ENCODE measurements at places on chromosomes 3 and 15. TPM values are rescaled to one million over a fixed set of nuclear protein-coding genes. Genes with fewer than 3 reads are reported as not detected.

IL17RE gene
- 4.3 TPM for total RNA-seq

RAD51 gene
- 20.3 TPM for total RNA-seq

CCR8 gene
- not detected for total RNA-seq

SYNM gene
- total RNA-seq, result 3.5 TPM

RCCD1 gene
- 17.1 TPM for total RNA-seq

KCTD6 gene
- total RNA-seq, result 22.8 TPM

GPR62 gene
- total RNA-seq, result 0.38 TPM

NUDT16 gene
- 14.6 TPM for total RNA-seq

WDR49 gene
- 0.08 TPM for total RNA-seq

COL8A1 gene
- total RNA-seq, result 0.97 TPM

FBXL22 gene
- not detected for total RNA-seq

PCOLCE2 gene
- total RNA-seq, result 18.6 TPM

IL1RAP gene
- 3.6 TPM for total RNA-seq

STAC gene
- total RNA-seq, result 22.9 TPM

NDN gene
- total RNA-seq, result 98.1 TPM
